ENCODE measurements at places on chromosomes 7 and 10.
A peak's percentile ranks its signal among the peaks of the same experiment; 100 is the strongest.

- DNase-seq: no peak
Measured at GRCh38 chr10:86179153-86179524, 187.5 kb downstream of the GRID1 start.

GRCh38 chr7:2196381-2197378 lies 36.1 kb downstream of the MAD1L1 start:
- DNase-seq: no peak

DNA sequence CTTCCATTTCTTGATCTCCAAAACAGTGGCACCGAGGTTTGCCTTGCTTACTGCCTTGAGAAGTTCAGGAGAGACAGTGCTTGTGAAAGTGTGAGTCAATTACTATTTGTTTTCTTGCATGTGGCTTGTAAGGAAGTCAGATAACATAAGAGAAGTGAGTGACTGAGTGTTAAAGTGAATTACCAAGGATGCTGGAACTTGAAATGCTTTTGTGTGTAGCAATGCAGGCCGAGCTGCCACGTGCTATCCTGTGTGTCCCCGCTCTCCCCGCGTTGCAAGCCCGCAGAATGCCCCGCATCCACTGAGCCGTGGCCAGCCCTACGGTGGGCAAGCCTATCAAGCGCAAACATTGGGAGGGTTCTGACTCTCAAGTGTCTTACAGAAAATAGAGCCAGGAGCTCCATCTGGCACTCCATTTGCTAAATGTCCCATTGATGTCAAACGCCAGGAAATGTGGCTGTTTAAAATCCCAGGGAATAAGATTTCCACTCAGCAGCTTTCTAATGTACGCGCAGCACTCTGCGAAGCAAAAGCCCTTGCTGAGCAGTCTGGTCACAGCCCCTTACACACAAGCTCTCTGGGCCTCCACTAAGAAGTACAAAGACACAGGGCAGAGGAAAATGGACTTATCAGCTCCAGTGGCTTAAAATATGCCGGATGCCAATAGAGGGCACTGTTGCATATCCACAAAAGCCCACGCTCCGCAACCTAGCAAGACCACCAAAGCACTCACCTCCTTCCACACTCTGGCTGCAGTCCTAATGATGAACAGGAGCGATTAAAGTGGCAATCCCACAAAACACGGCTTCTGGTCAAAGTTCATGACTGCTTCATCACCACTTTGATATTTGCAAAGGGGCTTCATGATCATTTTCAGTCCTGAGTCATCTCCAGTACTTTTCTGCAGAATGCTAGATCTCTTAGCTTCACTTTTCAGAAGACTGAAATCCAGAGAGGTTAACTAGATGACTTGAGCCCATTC lies 158.0 kb upstream of the ITGB1 start:
- DNase-seq: peak; percentile 11

GRCh38 chr7:88523645-88524044 lies 217.0 kb upstream of the STEAP4 start:
- DNase-seq: no peak

DNA sequence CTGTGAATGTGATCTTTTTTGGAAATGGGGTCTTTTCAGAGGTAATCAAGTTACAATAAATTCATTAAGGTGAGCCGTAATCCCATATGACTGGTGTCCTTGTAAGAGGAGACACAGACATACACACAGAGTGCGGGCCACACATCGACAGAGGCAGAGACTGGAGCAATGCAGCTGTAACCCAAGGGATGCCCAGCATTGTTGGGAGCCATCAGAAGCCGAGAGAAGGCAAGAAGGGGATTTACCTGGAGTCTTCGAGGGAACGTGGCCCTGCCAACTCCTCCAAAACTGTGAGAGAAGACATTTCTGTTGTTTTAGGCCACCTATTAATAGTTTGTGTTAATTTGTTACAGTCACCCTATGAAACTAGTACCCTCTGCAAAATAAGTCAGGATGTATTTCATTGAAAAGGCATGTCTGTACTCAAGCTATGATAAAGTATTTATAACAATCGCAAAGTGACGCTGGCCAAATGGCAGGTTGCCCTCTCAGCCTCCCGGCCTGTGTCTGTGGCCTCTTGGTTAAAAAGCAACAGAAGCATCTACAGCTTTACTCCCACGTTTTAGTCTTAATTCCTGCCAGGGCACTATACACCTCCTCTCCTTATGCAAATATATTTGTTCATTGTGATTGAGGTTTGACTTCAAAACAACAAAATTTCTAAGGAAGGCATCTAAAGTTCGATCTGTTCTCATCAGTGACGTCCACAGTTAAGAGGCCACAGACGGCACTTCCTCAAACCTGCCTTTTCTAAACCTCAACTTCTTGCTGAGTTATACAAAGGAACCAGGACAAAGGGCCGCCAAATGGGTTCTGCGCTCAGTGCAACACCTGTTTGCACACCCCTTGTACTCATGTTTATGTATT lies 46.8 kb downstream of the HIPK2 start:
- DNase-seq: no peak

DNA sequence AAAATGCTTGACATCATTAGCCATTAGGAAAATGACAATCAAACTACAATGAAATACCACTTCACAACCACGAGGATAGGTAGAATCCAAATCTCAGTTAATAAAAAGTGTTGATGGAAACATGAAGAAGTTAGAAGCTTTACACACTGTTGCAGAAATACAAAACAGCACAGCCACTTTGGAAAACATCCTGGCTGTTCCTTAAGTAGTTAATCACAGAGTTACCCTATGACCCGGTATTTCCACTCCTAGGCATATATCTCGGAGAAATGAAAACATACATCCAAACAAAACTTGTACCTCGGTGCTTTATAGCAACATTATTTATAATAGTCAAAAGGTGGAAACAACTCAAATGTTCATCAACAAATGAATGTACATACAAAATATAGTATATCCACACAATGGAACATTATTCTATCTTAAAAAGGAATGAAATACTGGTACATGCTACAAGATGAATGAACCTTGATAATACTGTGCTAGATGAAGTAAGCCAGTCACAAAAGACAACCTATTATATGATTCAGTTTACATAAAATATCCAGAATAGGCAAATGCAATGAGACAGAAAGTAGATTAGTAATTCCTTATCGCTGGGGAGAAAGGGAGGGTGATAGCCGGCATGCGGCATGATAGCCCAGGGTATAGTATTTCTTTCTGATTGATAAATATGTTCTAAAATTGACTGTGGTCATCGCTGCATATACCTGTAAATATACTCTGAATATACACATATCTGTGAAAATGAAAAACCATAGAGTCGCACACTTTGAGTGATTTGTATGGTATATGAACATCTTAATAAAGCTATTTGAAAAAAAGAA lies 1.9 kb downstream of the VWDE start:
- no peak for DNase-seq

- DNase-seq: no peak
Measured at GRCh38 chr7:1152492-1152891, 7.5 kb downstream of the ZFAND2A start.

- no peak for DNase-seq
Measured at GRCh38 chr7:155251831-155252230, 45.8 kb upstream of the INSIG1 start.

DNA sequence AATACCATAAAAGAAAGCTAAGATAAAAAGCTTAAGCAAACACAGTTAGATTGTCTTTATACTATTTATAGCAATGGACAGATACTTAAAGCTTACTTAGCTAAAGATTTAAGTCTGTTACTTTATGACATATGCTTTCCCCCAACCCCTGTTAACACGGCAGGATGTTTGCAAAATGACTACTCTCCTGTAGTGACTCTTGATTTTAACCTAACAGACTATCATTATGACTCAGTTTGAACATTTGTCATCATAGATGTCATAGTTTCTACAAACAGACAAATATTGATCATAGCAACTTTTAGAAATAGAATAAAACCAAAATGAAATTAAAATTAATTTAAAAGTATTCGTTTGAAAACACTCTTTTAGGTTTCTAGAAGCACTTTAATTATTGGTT lies 7.8 kb upstream of the COMMD3 start:
- DNase-seq: no peak
